Fibroblast of skin of right quadriceps (primary cell): ENCODE measurements at places on chromosomes 13 and 19.

GRCh38 chr13:97435794-97436193, 1.8 kb downstream of the RAP2A start:
- DNase-seq = no peak

GRCh38 chr13:107961849-107962608, 253.3 kb downstream of the LIG4 start:
- no peak for DNase-seq

DNA sequence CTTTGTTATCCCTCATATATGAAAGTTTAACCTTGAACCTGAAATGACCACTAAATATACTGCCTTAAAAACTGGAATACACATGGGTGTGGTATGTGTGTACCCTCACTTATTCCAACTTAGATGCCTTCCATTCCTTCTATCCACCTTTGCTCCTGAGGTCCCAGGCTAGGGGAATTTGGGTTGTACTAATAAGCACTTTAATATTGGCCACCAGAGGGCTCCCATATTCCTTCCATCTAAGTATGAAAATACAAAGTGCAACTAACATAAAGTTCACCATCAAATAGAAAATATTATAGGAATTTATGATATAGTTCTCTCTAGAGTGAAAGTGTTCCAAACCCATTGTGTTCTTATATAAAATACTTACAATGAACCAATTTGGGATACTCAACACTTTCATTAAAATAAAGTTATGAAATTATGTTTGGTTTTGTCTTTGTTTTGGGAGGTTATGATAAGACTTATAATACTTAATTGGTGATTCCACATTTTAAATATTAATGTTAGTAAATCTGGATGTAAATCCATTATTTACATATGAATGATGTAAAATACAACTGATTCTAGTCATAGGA, 62.3 kb downstream of the ITGBL1 start:
- peak; percentile 63 for DNase-seq

DNA sequence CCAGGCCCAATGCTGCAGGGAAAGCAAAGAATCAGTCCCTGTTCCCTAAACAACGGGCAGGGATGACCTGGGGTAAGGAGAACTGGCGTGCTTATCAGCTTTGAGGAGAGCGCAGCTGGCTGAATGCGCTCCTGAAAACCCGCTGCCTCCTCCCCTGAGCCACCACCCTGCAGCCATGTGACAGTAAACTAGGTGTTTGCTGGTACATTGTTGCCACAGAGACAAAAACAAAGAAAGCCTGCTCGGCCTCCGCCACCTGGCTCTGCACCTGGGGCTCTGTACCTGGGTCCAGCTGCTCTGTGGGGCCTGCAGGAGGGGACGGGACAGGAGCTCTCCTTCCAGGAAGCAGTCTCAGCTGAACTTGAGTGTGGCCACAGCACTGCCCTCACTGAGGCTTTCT, 21.8 kb downstream of the MCF2L start:
- DNase-seq = no peak

DNA sequence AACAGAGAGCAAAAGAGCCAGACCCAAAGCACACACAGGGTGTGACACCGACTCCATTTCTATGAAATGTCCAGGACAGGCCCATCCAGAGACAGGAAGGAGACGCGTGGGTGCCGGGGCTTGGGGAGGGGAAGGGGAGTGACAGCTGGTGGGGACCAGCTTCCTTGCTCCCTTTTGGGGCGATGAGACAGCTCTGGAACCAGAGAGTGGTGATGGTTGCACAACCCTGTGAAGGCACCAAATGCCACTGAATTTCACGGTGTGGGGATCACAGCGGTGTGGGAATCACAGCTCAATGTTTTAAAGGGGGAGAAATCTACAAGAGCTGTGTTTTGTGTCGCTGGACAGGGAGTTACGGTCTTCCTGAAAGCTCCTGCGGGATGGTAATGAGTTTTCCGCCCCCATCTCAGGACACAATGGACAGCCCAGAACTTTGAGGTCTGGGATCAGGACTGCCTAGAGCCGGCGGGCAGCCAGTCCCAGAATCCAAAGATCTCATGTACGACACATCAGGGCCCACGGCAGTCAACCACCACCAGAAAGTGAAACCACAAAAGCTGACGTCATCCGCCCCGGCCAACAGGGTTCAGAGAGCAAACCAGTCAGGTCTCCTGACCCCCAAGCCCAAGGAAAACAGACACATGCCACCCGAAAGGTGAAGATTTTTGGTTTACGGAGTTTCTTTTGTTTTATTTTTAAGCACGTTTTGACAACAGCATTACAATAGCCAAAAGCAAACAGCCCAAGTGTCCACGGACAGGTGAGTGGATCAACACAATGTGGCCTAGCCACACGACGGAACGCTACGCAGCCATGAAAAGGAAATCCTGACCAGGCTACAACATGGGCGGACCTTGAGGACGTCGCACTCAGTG, 7.3 kb downstream of the SGTA start:
- no peak for DNase-seq

GRCh38 chr13:69866555-69866954, 241.1 kb upstream of the ATXN8OS start:
- no peak for DNase-seq

GRCh38 chr13:93789058-93789457, 562.5 kb downstream of the GPC6 start:
- DNase-seq = no peak

DNA sequence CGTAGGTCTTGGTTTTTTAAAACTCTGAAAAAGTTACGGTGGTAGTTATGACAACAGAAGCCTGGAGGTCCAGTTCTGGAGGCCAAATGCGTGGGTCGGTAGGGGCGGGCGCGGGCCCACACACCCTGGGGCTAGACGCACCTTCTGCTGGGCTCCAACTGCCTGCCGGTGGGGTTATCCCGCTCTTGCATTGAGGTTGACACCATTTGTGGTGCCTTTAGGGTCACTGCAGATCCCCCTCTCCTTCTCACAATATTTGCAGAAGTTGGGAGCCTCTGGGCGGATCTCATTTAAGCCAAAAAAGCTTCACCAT, 81.6 kb downstream of the CHST8 start:
- DNase-seq = no peak

GRCh38 chr13:31201341-31202031, 1.7 kb downstream of the B3GLCT start:
- peak; percentile 65 for DNase-seq

GRCh38 chr13:54232700-54233099, 1204.1 kb downstream of the OLFM4 start:
- no peak for DNase-seq

- no peak for DNase-seq
Measured at GRCh38 chr13:45422731-45423292, 4.6 kb upstream of the SLC25A30 start.

DNA sequence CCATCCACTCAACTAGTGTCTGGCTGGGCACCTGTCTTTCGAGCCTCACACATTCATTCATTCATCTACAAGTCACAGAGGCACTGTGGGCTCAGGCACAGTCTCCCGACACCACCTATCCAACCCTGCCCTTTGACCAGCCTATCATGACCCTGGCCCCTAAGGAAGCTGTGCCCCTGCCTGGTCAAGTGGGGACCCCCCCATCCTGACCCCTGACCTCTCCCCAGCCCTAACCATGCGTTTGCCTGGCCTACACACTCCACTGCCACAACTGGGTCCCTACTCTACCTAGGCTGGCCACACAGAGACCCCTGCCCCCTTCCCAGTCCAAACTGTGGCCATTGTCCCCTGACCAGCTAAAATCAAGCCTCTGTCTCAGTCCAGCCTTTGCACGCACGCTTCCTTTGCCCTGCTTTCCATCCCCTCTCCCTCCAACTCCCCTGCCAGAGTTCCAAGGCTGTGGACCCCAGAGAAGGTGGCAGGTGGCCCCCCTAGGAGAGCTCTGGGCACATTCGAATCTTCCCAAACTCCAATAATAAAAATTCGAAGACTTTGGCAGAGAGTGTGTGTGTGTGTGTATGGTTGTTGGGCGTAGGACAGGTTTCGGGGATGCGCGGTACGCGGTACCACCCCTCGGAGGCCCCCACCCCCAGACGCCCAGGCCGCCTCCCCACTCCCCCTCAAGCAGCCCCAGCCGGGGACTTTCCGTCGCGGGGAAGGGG, 404 bp upstream of the IL27RA start:
- no peak for DNase-seq

- DNase-seq = no peak
Measured at GRCh38 chr19:58469241-58470013, 2.5 kb downstream of the ZNF324 start.

GRCh38 chr13:53250272-53250875, 221.8 kb downstream of the OLFM4 start:
- DNase-seq = peak; percentile 71

DNA sequence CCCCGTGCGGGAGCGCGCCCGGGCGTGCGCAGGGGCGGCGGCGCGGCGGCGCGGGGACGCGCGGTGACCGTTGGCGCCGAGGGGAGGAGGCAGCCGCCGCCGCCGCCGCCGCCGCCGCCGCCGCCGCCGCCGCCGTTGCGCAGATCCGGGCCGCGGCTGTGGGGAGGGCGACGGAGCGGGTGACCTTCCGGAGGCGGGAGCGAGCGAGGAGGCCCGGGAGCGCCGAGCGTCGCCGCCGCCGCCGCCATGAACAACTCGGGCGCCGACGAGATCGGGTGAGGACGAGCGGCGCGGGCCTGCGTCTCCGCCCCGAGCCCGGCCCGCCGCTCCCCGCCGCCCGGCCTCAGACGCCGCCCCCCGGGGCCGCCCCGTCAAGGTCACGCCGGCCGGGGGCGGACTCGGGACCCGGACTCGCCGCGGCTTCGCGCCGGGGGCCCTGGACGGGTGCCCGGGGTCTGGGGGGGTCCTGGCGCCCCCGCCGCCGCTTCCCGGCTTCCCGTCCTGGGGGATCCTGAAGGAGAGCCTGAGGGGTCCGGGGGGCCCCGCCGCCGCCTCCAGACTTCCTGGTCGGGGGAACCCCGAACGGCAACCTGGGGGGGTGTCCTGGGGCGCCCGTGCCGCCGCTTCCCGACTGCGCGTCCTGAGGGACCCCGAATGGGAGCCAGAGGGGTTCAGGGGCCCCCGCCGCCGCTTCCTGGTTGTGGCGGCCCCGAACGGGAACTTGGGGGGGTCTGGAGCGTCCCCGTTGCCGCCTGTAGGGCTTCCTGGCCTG, at the start of gene DAZAP1:
DAZAP1 (plus strand) TSS at position 59 of the 772 bp plus-strand sequence; CDS start at position 247, 188 bp downstream.
- peak; percentile 22 for DNase-seq

DNA sequence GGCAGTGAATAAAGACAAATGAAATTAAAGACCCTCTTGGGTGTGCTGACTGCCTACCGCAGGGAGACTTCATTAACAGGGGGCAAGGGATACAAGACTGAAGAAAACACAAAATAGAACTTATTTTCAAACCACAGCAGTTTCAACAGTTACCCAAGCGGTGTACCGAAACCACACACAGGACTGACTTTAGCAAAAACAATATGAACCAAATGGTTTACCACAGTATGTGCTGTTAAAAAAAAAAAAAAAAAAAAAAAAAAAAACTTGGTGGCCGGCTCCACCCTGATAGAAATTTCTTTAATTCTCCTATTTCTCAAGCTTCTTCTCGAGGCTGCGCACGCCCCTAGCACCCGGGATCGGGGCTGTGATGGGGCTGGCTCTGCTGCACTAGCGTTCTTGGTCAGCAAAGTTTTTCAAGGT, 42.6 kb downstream of the KLF2 start:
- DNase-seq = no peak

- DNase-seq = no peak
Measured at GRCh38 chr13:85724546-85725432, 74.4 kb downstream of the SLITRK6 start.

DNA sequence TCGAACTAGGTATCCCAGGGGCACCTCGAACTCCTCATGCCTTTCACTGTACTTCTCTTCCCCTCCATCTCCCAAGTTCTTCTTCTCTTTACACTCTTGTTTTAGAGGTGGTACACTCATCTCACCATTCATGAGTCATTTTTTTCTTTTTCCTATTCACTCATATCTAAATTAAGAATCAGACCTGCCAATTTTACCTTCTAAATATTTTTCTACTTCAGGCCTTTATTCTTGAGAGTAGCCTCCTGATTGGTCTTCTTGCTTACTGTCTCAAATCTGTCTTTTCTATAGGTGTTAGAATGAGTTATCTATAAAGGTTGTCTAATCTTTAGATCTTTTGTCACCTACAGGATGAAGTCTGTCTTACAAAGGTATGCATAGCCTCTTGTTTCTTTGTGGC, 20.7 kb downstream of the TDRD3 start:
- no peak for DNase-seq

- DNase-seq = no peak
Measured at GRCh38 chr19:41646589-41647204, 19.8 kb upstream of the CEACAM4 start.

DNA sequence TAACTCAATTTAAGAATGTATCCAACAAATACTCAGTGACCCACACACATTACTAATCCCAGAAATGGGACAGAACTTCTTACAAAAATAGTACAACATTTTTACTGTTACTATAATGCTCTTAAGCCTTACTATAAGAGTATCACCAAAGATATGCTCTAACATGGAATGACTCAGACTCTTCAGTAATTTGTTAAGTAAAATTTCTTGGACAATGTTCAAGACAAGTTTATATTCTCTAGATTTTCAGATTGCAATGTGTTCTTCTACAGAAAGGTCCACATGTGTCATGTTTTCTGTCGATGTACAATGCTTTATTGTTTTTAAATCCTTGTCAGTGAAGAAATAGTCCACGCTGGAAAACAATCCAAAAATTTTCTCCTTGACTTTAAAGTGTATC, 66.3 kb upstream of the RFXAP start:
- DNase-seq = peak; percentile 10

DNA sequence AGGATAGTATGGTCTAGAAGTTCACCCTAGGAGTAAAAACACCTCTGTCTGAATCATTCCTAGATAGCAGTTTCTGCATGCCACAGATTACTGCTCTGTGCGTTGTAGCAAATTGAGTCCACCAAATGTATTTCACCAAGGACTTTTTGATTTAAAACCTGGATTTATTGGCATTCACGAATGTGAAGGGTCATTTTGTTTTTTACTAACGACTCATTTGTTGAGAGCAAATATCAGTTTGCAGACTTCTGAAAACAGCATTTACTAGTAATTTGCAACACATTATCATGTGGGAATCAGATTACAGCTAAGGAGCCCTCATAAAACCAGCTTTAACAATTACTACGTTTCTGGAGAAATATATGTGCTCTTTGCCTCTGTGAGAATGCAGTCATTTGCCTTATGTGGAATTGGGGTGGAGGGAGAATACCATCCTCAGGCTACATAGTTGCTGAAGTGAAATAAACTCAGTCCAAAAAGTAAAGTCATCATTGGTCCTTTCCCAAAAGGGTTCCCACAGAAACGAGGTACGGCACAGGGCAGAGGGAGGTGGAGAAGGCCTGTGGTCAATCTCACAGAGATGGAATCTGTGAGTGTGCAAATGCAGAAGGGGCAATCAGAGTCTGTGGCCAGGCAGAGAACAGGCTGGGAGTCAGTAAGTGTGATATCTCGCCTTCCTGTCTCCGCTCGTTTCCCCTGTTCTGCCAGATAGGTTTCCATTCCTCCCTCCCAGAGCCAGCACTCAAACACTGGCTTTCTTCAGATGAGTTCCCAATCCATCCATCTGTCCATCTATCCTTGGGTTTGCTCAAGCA, 63.1 kb downstream of the DLEU7 start:
- peak; percentile 31 for DNase-seq
